Aorta (tissue), 5 donors: ENCODE measurements at places on chromosomes 11 and 22. TPM values are rescaled to one million over a fixed set of nuclear protein-coding genes. Genes with fewer than 3 reads are reported as not detected.

The OR9G4 gene
- polyA plus RNA-seq = not detected

The TUB gene
- polyA plus RNA-seq = 1.5 TPM

The LRRC56 gene
- 1.5 TPM for polyA plus RNA-seq

The OR10S1 gene
- polyA plus RNA-seq = not detected

The CCDC87 gene
- polyA plus RNA-seq = not detected

The MUC5AC gene
- not detected for polyA plus RNA-seq

The CST6 gene
- polyA plus RNA-seq = 28.0 TPM

The TIMM10B gene
- polyA plus RNA-seq = 21.0 TPM

The PDE2A gene
- polyA plus RNA-seq = 0.64 TPM

The HORMAD2 gene
- not detected for polyA plus RNA-seq

The PANX2 gene
- 0.97 TPM for polyA plus RNA-seq

The OR52I2 gene
- polyA plus RNA-seq = not detected

The OR10G8 gene
- not detected for polyA plus RNA-seq

The DEUP1 gene
- polyA plus RNA-seq = not detected

The SERPING1 gene
- 867 TPM for polyA plus RNA-seq

The SLC43A1 gene
- polyA plus RNA-seq = 19.6 TPM

The CCDC73 gene
- not detected for polyA plus RNA-seq

The C11orf16 gene
- polyA plus RNA-seq = not detected

The SMPD1 gene
- polyA plus RNA-seq = 10.0 TPM

The MYOD1 gene
- polyA plus RNA-seq = not detected

The FOLR3 gene
- polyA plus RNA-seq = not detected

The ARFGAP2 gene
- polyA plus RNA-seq = 38.4 TPM

The APIP gene
- polyA plus RNA-seq = 20.0 TPM

The C11orf42 gene
- not detected for polyA plus RNA-seq

The PRAME gene
- polyA plus RNA-seq = not detected

The GGTLC2 gene
- not detected for polyA plus RNA-seq
